Activated naive CD8-positive, alpha-beta T cell treated with anti-CD3 and anti-CD28 coated beads, Interleukin-2, amount 10 ng/mL, durations not matched to agents 7 days and 5 days (primary cell): ENCODE measurements at places on chromosomes 3 and 15. TPM values are rescaled to one million over a fixed set of nuclear protein-coding genes. Genes with fewer than 3 reads are reported as not detected.

Gene GPR156
- not detected for total RNA-seq

DNA sequence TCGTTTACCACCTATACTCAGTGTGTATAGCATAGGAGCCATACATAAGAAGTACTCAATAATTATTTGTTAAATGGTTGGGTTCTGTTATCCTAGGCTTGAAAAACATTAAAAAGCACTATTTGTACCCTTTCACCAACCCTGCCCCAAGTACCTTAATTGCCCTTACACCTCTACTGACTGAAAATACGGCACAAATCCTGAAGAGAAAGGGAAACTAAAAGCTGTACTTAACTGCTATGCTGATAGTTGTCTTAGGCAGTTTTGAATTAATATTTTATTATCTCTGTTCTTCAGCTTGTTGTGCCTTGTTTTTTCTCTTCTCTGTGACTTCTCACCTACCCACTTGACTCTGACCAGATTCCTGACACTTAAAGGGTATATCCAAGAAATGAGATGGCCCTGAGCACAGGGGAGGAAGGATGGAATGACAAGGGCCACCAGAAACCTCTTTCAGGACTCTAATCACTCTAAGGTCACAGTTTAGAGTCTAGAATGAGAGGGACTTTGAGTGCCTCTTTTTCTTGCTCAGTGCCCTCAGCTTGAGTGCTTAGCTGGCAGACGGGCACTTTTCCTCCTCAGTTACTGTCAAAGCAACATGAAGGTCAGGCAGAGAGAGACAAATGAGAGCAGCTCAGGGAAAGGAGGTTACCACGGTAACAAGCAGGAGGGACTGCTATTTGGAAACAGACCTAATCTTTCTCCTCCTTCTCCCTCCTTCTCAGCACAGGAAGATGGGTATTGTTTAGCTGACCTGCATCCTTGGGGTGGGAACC, 136.5 kb downstream of the ZNF609 start:
- peak overlapping the region; percentile 86 for H3K4me3 ChIP-seq
- DNase-seq, result no peak
- H3K27ac ChIP-seq, result peak overlapping the region; percentile 91
- peaks cover 35% of the 10 kb centered on the region for H3K4me1 ChIP-seq

- H3K4me1 ChIP-seq, result peaks cover 50% of the 10 kb centered on the region
- H3K4me3 ChIP-seq, result peak overlapping the region; percentile 72
- peak overlapping the region; percentile 79 for H3K27ac ChIP-seq
Observed at GRCh38 chr3:183541235-183541655, 14.3 kb downstream of the KLHL6 start.

GRCh38 chr3:52281981-52282801, 3.7 kb upstream of the WDR82 start:
- H3K4me3 ChIP-seq, result peak overlapping the region; percentile 81
- no peaks in the 10 kb centered on the region for H3K27me3 ChIP-seq
- peak; percentile 52 for DNase-seq
- H3K27ac ChIP-seq, result peak overlapping the region; percentile 93

GRCh38 chr3:73422571-73422970, 202.2 kb downstream of the PDZRN3 start:
- H3K4me1 ChIP-seq, result no peaks in the 10 kb centered on the region
- no peak overlapping the region for H3K27ac ChIP-seq
- H3K27me3 ChIP-seq, result peaks cover 5% of the 10 kb centered on the region
- DNase-seq, result no peak
